H9 (cell line): ENCODE measurements at places on chromosomes 6 and 20.

- H3K4me1 ChIP-seq: peaks cover 2% of the 10 kb centered on the region; the same call in 1 of the 2 replicates
- peaks cover 5% of the 10 kb centered on the region for H3K36me3 ChIP-seq
- no peak overlapping the region for H3K27ac ChIP-seq
- no peak for DNase-seq
- no peak overlapping the region for H3K4me3 ChIP-seq
- H3K27me3 ChIP-seq: no peaks in the 10 kb centered on the region
Observed at GRCh38 chr6:4975506-4975905, 28.3 kb downstream of the RPP40 start.

- H3K4me1 ChIP-seq: no peaks in the 10 kb centered on the region
- H3K36me3 ChIP-seq: no peaks in the 10 kb centered on the region
- no peak for DNase-seq
- H3K4me3 ChIP-seq: no peak overlapping the region
- H3K27me3 ChIP-seq: no peaks in the 10 kb centered on the region
- H3K27ac ChIP-seq: no peak overlapping the region
Observed at GRCh38 chr6:12941422-12941821, 224.9 kb downstream of the PHACTR1 start.

DNA sequence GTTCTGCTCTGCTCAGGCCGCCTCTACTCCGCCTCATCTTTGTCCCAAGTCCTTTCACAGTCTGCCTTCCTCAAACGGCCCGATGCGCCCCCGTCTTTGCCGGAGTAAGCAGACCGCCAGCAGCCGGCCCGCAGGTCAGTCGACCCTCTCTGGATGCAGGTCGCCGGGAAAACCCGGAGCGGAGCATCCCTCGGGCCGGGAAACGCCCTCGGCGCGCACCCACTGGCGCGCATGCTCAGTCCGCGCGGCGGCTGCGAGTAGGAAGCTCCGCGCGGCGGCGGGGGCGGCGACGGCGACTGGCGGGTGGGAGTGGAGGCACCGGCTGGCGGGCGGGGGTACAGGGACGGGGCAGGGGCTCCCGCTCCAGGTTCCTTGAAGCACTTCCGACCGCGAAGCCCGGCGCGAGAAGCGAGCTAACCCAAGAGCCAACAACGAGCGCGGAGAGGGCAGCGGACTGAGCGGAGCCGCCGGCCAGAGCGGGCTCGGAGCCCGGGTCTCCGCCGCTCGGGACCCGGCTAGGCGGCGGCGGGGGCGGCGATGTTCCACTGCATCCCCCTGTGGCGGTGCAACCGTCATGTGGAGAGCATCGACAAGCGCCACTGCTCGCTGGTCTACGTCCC is at the start of gene LRRC1:
Gene LRRC1 (plus strand): TSS at position 286 of the 620 bp plus-strand sequence. CDS start 252 bp downstream, at position 538.
- H3K4me1 ChIP-seq: no peaks in the 10 kb centered on the region
- peak within 1 kb of the TSS; percentile 93 for H3K4me3 ChIP-seq
- no peak within 1 kb of the TSS for H3K27ac ChIP-seq
- H3K27me3 ChIP-seq: no peaks in the 10 kb centered on the region; the same call in 1 of the 2 replicates
- H3K36me3 ChIP-seq: no peaks in the 10 kb centered on the region

GRCh38 chr20:36861875-36862801 is 13.8 kb upstream of the TLDC2 start:
- no peaks in the 10 kb centered on the region for H3K27me3 ChIP-seq
- no peak overlapping the region for H3K27ac ChIP-seq
- H3K36me3 ChIP-seq: peaks cover 6% of the 10 kb centered on the region
- peaks cover 2% of the 10 kb centered on the region; the same call in 1 of the 2 replicates for H3K4me1 ChIP-seq
- H3K4me3 ChIP-seq: peak overlapping the region; percentile 64

- no peaks in the 10 kb centered on the region for H3K27me3 ChIP-seq
- H3K36me3 ChIP-seq: no peaks in the 10 kb centered on the region
- no peaks in the 10 kb centered on the region for H3K4me1 ChIP-seq
Observed at GRCh38 chr6:167200806-167201205, 43.0 kb upstream of the GPR31 start.
